SK-N-MC (cell line): ENCODE measurements at places on chromosomes 7 and 10.

DNA sequence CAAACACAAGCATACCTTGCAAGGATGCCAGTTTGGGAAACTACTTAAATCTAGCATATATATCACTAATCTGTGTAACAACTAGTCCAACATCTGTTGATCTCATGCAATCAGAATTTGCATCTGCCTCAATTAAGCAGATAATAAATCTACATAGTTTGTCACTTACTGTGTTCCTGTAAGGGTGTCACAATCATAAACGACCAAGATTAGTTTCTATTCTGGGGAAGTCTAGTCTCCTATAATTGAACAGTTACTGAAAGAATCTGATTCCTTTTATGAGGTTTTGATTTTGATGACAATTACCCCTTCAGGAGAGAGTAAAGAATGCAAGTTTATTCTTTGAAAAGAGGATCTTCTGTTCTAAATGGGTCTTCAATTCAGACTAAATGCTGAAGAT, 85.5 kb upstream of the LRRN3 start:
- no peak for DNase-seq

- no peak for DNase-seq
These were observed 26.6 kb downstream of the DIP2C start for GRCh38 chr10:662686-663465.

GRCh38 chr10:119483839-119484238, 58.7 kb downstream of the RGS10 start:
- DNase-seq = no peak

DNA sequence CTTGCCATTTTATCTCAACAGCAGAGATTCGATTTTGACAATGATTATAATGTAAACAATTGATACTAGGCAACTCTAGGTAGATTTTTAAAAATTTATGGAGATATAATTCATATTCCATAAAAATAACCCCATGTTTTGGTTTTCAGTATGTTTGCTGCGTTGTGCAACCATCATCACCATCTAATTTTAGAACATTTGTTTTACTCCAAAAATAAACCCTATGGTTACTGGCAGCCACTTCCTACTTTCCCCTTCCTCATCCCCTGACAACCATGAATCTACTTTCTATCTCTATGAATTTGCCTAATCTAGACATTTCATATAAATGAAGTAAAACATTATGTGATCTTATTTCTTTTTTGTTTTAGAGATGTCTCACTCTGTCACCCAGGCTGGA, 401.9 kb downstream of the THSD7A start:
- no peak for DNase-seq

DNA sequence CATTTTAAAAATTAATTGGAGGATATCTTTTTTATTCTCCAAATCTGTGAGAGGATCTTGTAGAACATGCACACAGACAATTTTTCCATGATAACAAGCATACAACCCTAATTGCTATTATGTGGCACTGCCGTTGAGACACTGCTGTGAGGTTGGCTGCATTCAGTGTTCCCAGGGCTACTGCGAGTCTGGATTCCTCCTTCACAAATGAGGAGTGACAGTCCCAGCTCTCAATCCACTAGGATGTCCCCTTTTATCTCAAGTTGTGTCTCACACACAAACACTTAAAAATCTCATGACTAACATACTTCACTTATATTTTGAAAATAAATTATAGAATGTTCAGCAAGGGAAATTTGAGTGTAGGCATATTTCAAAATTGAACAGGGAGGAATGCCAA, 14.1 kb downstream of the NEUROD6 start:
- no peak for DNase-seq

- DNase-seq = no peak
These were observed 162.9 kb downstream of the ZNF33B start for GRCh38 chr10:42475168-42476098.

DNA sequence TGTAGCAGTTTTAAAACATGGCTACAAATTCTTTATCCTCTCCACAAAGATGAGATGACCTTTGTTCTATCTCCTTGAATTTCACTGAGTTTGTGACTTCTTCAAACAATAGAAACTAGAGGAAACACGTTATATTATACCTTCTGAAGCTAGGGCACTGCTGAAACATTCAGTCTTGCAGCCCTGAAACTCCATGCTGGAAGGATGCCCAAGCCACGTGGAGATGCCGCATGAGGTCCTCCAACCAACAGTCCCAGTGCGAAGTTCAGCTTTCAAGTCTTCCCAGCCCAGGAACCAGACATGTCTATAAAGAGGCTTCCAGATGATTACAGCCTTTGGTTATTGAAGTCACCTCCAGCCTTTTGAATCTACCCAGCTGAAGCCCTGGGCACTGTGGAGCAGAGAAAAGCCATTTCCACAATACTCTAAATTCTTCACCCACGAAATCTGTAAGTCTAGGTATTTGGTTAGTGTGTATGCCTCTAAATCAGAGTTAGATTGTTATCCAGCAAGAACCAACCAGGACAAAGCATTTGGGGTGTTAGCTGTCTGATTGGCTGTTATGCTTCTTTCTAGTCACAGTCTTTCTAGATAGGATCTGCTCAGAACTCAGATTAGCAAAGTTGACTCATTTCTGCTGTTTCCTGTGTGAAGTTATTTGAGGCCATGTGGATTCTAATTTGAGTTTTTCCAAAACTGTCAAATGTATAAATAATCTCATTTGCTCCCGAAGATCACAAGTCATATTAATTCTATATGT, 186.5 kb upstream of the TMEM72 start:
- no peak for DNase-seq

DNA sequence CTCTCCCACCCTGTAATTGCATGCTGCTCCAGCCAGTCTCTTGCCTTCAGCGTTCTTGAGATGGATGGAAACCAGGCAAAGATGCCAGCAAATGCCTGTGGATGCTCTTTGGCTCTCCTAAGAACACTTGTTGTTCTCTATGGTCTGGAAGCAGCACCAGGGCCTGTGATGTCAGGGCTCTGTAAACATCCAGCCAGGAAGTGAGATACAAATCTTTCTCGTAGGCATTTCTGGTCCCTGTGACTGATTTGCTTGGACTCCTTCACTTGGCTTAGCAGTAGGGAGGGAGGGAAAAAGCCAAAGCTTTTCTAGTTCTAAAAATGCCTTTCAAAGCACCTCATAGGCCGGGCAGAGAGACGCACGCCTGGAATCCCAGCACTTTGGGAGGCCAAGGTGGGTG, 201.3 kb downstream of the REEP3 start:
- DNase-seq = no peak

DNA sequence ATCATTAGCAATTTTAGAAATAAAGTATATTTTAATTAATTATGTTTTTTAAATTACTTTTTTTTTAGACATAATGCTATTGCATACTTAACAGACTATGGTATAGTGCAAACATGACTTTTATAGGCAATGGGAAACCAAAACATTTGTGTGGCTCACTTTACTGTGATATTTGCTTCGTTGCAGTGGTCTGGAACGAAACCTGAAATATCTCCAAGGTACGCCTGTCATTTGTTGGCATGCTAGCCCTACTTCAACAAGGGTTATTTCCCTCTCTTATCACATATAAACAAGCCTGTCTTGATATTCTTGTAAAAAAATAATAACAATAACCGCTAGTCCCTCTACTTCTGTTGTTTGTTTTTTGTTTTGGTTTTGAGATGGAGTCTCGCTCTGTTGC, 74.2 kb downstream of the TYW1B start:
- no peak for DNase-seq

- DNase-seq = no peak
These were observed 48.4 kb downstream of the BMPR1A start for GRCh38 chr10:86804805-86805204.

GRCh38 chr10:70293169-70293843, 9.5 kb upstream of the NPFFR1 start:
- DNase-seq = no peak

DNA sequence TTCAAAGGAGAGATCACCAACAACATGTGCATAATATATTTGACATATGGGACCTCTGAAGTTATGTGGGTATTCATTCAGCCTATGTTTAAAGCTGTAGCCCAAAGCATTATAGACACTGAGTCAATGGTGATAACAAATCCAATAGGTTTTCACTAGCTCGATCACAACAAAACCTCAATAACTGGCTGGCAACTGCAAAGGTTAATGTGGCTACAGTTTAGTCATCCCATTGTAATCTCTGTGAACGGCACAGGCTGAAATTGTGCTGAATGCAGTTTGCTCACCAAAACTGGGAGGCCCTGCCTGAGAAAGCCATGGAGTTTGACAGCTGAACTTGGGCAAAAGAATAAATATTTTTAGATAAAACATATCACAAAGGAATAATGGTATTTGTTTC, 152.4 kb upstream of the ADO start:
- DNase-seq = no peak

DNA sequence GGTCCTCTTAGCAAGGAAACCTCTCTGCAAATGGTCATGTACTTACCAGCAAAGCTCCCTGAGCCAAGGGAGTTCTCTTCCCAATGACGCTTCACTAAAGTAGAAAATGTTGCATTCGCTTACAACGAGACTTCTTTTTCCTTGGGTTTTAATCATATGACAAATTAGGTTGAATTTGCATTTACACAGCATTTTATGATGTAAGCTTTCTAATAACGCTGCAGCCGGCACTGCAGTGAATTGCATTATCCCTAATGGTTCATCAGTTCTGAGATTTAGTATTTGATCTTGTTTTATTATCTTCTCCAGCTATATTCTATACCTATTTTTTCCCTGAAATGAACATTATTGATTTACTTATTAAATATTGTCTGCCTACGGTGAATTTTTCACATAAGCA, 339.3 kb upstream of the PFKP start:
- DNase-seq = no peak

- DNase-seq = no peak
These were observed 283.8 kb upstream of the C7orf33 start for GRCh38 chr7:148306759-148307158.

- DNase-seq = no peak
These were observed 47.5 kb downstream of the DNAJB6 start for GRCh38 chr7:157384301-157384700.

- no peak for DNase-seq
These were observed 141.2 kb downstream of the COBL start for GRCh38 chr7:51175316-51175991.

- no peak for DNase-seq
These were observed 86.0 kb upstream of the MDFIC start for GRCh38 chr7:114835861-114836260.

DNA sequence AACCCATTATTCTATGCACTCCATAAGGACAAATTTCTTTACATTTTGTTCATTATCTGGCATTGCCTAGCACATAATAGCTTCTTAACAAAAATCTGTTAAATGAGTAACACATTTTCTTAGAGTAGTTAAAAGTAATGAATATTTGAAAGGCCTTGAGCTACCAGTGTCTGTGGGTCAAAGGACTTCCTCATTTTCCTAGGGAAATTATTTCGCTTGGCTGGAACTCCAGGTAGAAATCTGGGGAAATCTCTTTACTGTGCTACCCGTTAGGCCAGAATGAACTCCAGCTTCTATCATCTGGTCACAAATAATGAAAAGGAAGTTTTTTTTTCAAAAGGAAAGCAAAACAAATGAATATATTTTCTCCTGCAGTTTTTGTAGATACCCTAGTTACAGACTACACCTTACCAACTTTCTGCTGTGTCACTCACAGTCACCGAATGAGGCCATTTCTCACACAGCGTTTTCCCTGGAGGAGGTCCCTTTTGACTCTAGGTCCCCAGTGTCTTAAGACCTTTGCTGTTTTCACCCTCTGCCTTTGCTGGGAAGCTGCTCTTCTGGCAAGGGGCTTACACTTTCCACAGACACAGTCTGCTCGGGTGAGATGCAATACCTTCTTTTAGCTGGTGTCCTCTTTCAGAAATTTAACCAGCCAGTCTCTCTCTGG, 1.6 kb downstream of the SAMD9L start:
- no peak for DNase-seq

DNA sequence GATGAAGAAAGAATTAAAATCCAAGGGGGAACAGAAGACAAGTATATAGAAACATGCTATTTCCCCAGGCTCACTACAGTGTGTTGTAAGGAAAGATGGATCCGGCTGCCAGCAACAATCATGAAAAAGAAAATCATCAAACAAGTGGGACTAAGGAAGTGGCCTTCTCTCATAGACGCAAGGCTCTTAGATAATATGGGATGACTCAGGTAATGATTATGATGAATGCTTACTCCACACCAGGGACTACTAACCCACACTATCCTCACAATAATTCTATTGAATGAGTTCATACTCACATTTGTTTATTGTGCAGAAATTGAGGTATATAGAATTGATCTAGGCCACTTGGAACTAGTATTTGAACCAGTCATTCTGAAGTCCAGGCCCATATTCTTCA, 111.2 kb upstream of the BET1 start:
- no peak for DNase-seq

DNA sequence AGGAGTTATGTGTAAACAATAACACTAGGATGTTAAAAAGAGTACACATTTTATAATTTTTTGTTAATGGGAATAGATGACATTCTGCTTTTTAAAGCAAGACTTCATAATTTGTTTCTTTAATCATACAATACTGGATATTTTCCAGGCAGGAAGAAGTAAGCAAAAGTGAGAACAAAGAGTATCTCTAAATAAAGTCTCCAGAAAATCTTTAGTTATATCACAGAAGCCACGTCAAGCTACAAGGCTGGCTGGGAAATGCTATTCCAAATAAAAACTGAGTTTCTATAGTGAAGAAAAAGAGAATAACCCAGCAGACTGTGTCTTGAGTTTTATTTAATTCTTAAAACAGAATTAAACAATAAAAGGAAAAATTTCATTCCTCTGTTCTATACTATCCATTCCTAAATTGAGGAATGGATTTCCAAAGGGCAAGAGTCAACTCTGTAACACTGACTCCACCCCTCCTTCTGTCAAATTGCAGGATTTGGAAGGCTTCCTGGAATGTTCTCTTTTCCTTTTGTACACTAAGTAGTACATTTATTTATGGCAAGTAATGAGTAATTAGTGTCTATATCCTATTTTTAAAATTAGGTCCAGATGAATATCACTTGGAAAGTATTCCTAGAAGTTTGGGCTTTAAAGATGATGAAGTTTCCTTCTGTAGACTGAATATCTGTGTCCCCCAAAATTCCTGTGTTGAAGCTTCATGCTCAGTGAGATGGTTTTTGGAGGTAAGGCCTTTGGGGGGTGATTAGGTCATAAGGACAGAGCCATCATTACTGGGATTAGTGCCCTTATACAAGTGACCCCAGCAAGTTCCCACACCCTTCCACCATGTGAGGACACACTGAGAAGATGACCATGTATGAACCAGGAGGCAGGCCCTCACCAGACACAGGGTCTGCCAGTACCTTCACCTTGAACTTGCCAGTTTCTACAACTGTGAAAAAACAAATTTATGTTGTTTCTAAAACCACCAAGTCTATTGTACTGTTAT, 290.9 kb downstream of the CRPPA start:
- no peak for DNase-seq

- no peak for DNase-seq
These were observed 146.5 kb downstream of the TMEM178B start for GRCh38 chr7:141220263-141220880.
